Activated CD8-positive, alpha-beta memory T cell treated with anti-CD3 and anti-CD28 coated beads for 4 hours (primary cell): ENCODE measurements at places on chromosomes 11 and 22.

GRCh38 chr11:125055107-125055715, 7.9 kb upstream of the SLC37A2 start:
- DNase-seq = no peak

DNA sequence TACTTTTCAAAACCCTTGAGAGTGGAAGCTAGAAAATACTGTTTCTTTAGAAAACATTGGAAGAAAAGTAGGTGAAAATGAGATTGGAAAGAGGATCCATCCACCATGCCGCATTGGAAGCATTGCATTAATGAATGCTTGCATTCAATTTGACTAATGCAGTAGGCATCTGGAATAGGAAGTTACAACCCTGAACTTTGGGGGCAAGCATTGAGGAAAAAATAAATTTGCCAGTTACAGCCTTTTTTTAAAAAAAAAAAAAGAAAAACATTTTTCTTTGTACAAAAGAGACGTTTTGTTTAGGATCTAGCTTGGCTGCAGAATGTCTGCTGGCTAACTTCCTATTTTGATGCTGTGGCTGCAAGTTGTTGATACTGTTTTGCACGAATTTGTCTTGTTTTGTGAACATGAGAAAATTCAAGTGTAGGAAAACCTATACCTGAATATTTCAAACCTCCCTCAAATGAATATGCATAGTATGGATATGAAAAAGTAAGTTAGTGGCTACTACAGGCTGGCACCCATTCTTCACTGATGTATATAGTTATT, 28.1 kb downstream of the RTN3 start:
- no peak for DNase-seq

DNA sequence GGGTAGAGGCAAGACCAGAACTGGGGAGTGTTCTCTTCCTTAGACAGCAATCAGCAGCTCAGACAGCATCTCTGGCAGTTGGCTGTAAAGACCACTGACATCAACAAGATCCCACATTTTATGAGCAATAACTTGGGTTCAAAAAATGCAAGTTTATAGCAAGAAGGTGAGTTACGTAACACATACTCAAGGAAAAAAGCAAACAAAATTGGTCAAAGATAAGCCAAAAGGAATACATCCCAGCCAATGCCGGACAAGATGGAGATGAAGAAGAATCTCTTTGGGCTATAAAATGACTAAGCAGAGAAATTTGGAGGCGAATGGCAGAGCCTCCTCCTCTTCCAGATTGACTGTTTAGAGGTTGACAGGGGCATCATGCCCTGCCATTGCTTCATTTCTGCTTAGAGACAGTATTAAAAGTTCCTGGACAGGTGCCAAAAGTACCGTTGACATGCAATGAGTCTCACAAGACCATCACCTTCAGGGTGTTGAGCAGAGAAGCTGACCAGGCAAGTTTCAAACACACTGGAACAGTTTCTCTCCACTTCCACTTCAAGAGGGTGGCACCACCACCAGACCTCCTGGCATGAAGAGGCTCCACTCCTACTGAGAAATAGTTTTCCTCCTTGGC, 55.9 kb downstream of the ENDOD1 start:
- DNase-seq = no peak

DNA sequence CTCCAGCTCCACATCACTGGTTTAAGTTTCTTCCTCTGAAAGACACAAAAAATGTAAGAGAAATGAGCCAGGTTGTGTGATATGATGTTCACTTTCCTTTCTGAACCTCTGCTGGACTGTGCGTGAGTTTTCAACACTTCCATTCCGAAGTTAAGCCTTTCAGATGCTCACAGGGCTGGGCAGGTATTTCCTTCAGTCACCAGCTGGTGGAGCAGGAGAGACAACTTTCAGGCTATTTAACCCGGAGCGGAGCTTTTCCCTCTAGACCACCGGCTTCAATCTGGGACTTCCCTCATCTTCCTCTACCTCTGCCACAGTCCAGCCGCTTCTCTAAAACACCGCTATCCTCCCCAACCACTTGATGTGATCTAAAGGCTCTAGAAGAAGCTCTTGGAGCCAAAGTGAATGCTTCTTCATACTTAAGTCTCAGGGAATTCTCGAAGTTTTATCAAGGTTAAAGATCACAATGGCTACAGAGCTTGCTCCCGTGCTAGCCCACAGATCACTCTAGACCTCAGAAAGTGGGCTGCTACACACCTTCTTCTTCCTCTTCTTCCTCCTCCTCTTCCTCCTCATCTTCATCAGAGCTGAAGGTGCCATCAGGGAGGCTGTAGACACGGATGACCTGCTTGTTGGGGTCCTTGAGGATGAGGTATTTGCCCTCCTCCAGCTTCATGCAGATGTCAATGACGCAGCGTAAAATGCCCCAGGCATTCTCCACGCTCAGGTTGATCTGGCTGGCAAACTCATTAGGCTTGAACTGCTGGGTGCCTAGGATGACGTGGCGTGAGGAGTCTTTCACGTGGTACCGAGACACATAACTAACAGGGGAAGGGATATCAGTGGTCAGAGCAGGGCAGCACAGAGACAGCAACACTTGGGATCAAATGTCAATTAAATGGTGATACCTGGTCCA, 4.4 kb upstream of the FOXRED2 start:
- no peak for DNase-seq

DNA sequence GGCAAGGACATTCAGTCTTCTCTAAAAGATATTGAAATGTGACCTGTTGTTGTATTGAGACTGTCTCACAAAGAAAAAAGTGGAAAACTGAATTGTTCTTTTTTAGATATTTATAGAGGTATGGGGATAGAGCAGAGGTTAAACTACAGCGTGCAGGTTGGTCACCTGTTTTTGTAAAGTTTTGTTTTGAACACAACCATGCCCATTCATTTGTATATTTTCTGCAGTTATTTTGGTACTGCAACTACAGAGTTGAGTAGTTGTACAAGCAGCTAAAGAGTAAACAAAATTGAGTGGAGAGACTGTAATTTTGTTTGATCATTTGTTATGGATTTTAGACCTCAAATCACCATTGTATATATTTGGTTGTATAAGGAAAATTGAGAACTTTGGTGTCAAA, 11.3 kb downstream of the EED start:
- DNase-seq = no peak

DNA sequence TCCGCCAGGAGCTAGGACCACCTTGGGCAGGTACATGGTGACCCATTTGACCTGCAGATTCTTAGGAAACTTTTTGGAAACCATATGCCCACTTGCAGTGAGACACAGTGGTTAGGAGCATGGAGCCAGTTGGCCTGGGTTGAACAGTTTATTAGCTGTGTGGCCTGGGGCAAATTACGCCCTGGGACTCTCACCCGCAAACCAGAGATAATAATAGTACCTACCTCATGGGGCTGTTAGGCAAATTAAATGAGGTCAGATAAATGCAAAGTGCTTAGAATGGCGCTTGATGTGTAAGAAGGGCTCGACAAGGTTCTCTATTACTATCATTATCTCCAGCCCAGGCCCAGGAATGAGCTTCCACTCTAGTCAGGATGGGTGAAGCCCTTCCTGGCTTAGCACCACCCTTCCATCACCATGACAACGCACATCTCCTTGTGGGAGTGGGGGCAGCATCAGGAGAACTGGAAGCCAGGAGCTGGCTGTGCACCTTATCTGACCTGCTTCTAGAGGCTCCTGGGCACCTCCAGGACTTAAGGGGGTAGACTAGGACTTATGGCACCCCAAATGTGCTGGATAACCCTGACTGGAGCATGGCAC, 5.1 kb downstream of the SYT12 start:
- DNase-seq = no peak

GRCh38 chr11:71342951-71343827, 90.8 kb upstream of the SHANK2 start:
- no peak for DNase-seq

DNA sequence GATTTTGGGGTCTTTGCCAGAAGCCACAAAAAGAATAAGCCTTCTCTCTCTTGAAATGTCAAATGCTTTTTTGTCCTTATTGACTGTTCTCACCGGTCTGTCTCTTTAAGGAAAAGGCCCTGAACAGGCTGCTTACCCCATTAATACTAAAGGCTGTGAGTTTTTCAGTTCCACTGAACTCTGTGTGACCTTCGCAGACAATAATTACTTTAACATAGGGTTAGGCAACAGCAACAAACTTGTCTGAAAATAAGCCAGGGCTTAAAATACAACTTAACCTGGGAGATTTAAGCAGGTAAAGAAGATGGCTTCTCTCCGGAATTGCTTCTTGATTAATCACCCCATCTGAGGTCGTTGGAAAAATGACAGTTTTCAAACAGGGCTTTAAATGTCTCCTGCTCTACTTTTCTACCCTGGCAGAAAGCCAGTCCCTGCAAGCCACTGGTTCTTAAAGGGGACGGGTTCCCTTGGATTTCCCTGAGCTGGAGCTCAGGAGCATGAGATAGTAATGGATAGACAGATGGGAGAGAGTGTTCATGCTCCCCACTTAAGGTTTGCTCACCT, 69.4 kb downstream of the ARL14EP start:
- DNase-seq = no peak

GRCh38 chr22:50319503-50319951, 7.3 kb downstream of the DENND6B start:
- DNase-seq = no peak

DNA sequence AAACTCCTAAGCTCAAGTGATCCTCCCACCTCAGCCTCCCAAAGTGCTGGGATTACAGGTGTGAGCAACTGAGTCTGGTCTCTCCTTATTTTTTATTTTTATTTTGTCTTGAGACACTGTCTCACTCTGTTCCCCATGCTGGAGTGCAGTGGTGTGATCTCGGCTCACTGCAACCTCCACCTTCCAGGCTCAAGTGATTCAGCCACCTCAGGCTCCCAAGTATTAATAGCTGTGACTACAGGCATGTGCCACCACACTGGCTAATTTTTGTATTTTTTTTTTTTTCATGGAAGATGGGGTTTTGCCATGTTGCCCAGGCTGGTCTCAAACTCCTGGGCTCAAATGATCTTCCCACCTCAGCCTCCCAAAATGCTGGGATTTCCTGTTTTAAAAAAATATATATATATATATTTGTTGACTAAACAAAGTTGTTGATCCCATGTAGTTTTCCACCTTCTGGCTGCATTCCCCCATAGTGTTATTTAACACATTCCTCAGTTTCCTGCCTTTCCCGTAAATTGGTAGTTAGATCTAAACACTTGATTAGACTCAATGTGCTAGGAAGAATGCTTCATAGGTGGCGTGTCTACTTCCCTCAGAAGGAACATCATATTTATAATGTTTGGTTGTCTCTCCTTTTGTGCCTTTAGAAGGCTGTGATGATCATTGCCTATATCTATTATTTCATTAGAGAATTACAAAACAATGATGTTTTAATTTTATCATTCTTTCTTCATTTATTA, 38.8 kb downstream of the LRRC32 start:
- DNase-seq = no peak

DNA sequence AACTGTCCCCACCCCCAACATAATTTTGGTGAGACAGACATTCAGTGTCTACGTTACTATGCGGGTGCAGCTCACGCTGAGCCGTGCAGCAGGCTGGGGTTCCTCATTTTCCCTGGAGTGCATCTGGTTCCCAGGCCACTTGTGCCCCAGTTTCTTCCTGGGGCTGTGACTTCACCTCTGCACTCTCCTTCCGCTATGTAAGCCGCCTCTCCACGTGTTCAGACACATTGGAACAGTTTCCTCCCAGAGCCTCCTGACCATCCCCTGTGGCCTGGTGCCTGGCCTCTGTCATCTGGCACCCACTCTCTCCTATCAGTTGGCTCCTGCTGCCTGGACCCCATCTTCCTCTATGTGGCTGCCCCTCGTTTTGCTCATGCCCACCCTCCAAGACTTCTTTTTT, 46.2 kb upstream of the A4GALT start:
- DNase-seq = no peak

- DNase-seq = no peak
These were observed 13.0 kb downstream of the MRPL21 start for GRCh38 chr11:68890490-68891231.

DNA sequence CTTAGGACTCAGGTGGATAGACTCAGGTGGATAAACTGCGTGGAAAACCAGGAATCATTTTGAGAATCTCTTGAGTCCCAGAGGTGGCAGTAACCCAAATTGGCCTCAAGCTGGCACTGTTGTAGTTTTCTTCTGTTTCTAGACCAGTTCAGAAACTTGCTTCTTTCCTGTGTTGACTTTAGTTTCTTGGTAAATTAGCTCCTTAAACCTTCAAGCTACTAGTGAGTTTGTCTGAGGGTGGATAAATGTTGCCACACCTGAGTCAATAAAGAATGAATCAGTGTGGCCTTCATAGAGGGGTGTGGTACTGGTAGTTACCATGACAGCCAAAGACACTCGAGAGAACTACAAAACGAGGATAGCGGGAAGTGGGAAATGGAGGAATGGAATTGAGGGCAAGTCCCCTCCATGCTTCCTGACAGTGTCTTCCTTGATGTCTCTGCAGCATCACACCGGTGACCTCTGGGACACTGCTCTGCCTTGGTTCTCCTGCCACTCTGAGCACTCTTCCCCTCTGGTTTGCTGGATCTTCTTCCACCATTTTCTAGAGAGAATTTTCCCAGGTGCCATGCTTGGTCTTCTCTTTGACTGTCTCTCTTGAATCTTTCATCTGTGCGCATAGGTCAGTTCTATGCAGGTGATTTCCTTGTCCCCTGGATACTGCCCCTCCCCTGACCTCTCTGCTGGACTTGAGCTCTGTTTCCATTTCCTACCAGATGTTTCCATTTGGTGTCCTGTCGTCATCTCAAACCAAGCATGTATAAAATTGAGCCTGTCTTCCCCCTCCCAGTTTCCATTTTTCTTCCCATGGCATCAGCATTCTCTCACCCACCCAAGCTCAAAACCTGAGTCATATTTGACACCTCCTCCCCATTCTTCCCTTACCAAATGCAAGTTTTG, 7.2 kb downstream of the POLD4 start:
- no peak for DNase-seq

DNA sequence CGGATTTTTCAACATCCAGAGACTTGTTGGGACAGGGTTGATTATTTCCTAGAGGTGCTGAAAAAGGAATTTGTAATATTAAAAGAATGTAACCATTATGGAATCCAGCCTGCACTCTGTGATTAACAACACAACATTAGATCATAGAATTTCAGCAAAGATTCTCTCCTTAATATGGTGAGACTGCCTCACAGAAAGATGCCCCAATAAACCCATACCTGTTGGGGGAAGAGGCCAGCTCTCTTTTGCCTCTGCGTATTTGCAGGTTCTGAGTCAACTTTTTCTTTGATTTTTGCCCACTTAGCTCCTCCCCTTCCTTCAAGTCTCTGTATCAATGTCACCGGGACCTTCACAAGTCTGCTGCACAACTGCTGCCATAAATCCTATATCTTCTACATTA, 12.4 kb upstream of the MTMR3 start:
- DNase-seq = no peak

- peak; percentile 59 for DNase-seq
These were observed 32.9 kb upstream of the SMIM38 start for GRCh38 chr11:69122630-69123431.

GRCh38 chr11:76314741-76315090, 66.2 kb downstream of the THAP12 start:
- no peak for DNase-seq

DNA sequence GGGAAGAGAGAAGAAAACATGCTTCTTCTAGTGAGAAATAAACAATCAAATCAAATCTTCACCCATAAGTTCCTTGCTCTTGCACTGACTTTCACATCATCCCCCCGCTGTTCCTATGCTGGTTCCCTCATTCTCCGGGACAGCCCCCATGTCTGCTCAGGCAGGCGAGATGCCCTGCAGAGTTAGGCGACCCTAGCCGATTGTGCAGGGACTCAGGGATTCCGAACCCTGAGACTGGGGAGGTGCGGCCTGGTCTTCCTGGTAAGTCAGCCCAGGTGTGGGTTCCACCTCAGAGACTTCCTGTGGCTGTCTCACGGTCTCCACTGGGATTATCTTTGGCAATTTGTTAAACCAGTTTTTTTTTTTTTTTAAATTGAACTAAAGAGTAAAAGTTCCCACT, 6.6 kb downstream of the TTC38 start:
- DNase-seq = no peak

- DNase-seq = no peak
These were observed 48.5 kb upstream of the SLC35C1 start for GRCh38 chr11:45756384-45757010.
